ENCODE measurements at places on chromosomes 1 and 21.

- no peak for DNase-seq
Observed at GRCh38 chr21:25054689-25055088, 552.6 kb downstream of the MRPL39 start.

DNA sequence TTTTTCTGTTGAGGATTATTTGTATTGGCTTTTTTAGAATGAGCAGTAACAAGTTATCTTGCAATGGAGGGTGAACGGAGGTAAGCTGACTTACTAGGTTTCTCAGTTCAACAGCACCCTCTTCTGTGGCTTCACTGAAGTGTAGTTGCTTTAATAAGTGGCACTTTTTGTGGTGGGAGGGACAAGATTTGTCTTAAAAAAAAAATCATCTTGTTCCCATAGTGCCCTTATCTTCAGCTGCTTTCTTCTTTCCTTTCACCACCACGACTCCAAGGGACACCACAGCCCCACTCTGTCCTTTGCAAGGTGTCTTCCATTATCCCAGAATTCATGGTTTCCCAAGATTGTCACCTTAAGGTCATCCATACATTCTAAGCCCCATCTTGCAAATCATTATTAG, 92.9 kb downstream of the PIGK start:
- DNase-seq, result no peak

DNA sequence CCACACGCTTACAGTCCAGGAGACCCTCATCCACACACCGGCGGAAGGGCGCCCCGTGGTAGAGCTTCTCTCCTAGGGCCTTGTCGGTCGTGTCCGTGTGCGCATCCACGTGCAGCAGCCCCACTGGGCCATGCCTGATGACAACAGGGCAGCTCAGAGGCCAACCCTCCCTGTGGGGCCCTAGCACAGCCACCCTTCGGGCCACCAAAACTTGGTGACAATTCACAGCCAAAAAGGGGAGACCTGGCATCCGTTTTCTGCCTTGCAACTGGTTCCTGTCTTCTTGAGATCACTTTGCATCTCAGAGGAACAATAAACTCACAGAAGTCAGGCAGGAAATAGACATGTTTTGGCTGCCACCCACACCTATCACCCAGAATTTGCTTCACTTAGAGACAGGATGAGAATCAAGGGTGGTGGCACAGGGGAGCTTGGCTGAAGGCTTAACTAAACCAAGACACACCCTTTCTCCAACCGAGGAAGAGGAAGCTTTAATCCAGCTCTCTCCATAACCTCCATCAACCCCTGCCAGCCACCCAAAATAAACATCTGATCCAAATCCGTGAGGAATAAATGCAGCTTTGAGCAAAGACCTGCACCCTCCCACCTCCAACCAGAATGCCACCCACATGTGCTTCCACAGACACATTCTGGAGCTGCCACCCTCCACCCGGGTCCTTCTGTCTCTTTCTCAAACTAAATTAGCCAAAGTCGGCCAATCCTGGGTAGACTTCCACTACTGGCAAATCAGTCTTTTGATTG, 5.7 kb downstream of the AGMAT start:
- DNase-seq, result no peak

DNA sequence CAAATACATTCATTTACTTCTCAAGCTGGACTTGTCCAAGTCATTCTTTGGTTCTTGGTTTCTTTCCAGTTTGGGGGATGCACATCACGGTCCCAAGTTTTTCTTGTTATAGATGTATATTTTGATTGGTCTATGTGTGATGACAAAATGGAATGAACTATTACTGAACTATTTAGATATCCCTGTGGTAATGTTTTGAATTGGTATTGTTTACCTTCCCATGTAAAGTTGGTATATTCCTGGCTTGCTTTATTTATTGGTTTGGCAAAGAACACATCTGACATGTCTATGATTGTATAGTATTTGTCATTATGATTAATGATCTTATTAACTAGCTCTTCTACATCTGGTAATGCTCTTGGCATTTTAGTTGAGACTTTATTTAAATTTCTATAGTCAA, 22.4 kb upstream of the ZNF692 start:
- DNase-seq, result no peak

- DNase-seq, result no peak
Observed at GRCh38 chr21:37393030-37393429, 26.5 kb downstream of the DYRK1A start.

DNA sequence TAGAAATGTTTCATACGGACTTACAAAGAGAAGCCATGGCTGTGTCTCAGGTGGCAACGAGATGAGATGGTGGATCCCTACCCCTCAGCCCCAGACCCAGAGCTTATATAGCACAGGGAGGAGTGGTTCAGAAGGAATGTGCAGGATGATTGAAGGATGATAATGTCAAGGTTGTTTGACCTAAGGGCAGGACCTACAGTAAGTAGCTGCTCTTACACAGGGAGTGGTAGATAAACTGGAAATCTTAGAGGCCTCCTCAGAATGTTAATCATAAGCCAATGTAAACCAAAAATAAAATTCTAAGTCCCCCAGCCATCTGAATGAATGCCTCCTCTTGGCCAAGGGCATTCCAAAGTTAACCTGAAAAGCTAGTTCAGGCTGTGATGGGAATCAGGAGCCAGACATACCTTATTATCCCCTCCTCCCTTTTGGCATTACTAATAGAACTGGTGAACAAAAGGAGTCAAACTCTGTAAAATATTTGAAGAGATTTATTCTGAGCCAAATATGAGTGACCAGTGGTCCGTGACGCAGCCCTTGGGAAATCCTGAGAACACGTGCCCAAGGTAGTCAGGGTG, 45.8 kb upstream of the PDE9A start:
- DNase-seq, result no peak

DNA sequence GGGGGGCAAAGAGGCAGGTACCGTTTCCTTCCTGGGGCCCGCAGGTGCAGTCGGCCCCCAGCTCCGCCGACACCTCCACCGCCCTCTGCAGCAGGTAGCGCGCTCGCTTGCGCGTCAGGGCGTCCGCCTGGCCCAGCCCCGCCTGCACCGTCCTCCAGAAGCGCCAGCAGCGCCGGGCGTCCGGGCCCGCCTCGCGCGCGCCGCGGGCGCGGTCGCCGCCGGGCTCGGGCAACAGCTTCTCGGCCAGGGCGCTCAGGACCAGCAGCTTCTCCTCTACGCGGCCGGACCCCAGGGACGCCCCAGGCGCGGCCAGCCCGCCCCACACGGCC, 863 bp downstream of the TARBP1 start:
- DNase-seq, result peak; percentile 56

DNA sequence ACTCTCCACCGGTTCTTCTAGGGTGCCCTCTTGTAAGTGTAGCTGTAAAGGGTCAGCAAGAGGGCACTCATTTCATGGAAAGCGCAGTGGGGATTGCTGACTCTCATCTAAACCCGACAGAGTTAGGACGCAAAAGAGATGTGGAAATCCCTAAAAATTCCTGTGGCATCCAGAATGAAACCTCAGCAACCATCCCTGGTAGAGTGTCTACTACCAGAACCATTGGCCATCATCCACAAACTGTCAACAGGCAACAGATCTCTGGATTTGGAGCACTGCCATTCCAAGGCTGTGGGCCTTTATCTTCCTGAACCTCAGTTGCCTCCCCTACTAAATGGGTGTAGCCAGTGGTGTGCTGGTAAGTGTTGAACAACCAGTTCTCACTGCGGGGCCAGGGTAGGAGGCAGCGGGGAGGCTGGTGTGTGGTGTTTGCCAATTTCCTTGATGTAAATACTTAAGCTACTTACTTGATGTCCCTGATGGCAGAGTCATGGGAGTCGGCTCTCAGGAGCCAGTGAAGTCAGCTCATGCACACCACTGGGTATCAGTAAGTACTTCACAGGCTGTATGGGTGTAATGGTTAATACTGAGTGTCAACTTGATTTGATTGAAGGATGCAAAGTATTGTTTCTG, 195.8 kb downstream of the KAZN start:
- DNase-seq, result no peak

- DNase-seq, result no peak
Observed at GRCh38 chr1:29500651-29501050, 264.3 kb downstream of the PTPRU start.

- no peak for DNase-seq
Observed at GRCh38 chr1:212401042-212401441, 13.6 kb downstream of the PACC1 start.

- DNase-seq, result no peak
Observed at GRCh38 chr1:43552813-43553212, 22.1 kb downstream of the PTPRF start.

DNA sequence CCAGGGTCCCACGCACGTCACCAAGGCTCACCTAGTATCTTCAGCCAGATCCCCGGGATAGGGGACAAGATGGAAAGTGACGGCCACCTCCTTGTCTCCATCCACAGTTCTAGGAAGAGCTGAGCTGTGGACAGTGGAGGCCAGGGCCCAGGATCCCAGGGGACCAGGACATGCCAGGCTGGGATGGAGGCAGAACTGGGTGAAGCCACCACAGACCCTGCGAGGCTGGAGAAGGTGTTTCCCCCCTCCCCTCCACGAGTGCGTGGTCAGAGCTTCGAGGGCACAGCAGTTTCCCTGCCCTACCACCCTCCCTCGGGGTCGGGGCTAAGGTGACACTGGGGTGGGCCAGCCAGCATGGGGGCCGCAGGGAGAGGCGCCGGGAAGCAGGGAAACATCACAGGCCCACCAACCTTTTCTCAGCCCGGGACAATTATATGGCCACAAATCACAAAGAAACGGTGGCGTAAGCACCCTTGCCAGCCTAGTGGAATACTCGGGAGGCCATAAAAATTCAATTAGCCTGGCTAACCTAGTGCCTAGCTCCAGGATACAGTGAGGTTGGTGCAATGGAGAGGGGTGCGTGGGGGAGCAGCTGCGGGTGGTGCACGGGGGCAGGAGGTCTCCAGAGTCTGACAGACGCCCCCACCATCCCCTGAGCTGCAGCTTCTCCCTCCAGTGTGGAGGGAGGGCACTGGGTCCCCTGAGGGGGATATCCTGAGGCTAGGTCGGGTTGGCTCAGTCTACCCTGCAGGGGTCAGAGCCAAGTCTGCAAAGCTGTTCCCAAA, 13.4 kb downstream of the DRAXIN start:
- no peak for DNase-seq

GRCh38 chr1:205348554-205349487, 7.9 kb downstream of the KLHDC8A start:
- no peak for DNase-seq

DNA sequence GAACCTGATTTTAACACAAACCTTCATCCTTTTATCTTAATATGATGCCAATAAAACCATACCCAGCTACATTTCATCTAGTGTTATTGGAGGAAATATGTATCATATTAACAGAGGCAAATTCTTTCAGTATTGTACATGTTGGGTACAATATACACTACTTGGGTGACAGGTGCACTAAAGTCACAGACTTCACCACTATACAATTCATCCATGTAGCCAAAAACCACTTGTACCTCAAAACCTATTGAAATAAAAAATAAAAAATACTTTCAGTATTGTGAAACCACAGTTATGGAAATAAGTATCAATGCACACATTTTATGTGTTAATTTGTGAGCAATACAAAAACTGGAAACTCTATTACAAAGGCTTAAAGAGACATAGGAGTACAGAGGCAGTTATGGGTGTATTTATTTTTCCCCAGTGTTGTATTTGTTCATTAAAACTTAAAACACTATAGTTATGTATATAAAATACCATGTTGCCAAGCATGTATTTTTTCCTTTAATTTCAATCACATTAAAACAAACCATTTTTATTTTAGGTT, 25.1 kb upstream of the GPR88 start:
- no peak for DNase-seq

GRCh38 chr1:119679223-119679622, 31.2 kb upstream of the ZNF697 start:
- no peak for DNase-seq

DNA sequence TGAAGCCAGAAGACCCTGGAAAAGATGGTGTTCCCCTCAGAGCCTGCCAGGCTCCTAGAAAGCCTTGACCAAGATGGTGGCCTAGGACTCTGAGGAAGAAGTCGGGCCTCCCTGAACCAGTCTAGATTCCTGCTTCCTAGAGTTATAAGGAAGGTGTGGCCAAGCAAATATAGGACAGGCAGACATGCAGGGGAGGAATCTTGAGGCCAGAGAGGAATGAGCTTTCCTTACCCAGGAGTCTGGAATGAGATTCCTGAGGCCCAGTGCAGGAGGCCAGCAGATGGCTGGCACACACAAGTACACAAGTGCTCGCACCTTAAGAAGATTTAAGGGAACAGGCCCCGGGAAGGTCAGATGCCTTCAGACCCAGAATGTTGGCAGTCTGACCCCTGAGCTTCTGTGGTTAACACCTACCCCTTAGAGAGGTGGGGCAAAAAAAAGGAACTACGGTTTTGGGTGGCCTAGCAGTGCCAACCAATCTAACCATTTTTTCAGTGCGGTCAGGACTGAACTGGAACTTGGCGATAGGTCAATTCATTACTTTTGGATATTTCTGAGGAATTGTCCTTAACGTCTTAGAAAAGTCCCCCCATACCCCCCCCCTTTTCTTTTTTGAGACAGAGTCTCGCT, 73.3 kb downstream of the MDM4 start:
- no peak for DNase-seq

DNA sequence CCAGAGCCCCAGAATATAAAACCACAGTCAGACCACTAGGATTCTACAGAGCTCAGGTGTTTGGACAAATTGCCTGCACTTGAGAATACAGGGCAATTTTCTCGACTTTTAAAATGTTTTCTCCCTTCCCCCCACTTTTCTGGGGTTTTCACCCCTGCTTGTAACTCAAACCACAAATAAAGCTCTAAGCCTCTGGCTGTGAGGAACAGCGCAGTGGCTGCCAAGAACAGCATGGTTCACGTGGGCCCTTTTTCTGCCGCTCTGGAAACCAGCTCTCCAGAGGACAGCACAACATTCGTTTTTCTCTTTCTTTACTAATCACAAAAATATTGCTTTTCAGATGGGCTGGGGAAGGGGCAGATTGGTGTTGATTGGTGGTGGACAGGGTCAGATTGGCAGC, 102.2 kb upstream of the JUN start:
- DNase-seq, result no peak

DNA sequence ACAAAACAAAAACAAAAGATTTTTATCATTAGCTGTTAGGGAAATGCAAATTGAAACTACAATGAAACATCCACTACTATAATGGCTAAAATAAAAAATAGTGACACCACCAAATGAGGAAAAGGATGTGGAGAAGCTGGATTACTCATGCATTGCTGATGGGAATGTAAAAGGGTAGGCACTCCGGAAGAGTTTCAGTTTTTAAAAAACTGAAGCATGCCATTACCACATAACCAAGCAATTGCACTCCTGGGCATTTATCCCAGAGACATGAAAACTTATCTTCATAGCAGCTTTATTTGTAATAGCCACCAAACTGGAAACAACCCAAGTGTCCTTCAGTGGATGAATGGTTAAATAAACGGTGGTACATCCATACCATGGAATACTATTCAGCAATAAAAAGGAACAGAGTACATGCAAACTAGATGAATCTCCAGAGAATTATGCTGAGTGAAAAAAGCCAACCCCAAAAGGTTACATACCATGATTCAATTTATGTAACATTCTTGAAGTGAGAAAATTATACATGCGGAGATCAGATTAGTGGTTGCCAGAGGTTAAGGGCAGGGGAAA, 14.5 kb upstream of the CFAP298 start:
- DNase-seq, result no peak

GRCh38 chr21:34510148-34511142, 1.6 kb downstream of the KCNE1 start:
- DNase-seq, result peak; percentile 50

GRCh38 chr1:64039390-64039926, 164.0 kb upstream of the UBE2U start:
- DNase-seq, result no peak

- no peak for DNase-seq
Observed at GRCh38 chr1:27360159-27361043, 6.4 kb downstream of the MAP3K6 start.

Measured in stimulated activated CD8-positive, alpha-beta memory T cell treated with anti-CD3 and anti-CD28 coated beads, Interleukin-2, amount 100 ng/mL, for 48 hours (primary cell).